Activated CD4-positive, alpha-beta T cell treated with anti-CD3 and anti-CD28 coated beads, Interleukin-2, Interleukin-4, amounts not matched to agents 100 ng/mL and 50 ng/mL, durations not matched to agents 16 hours and 8 hours (primary cell): ENCODE measurements at places on chromosomes 7 and 10.

DNA sequence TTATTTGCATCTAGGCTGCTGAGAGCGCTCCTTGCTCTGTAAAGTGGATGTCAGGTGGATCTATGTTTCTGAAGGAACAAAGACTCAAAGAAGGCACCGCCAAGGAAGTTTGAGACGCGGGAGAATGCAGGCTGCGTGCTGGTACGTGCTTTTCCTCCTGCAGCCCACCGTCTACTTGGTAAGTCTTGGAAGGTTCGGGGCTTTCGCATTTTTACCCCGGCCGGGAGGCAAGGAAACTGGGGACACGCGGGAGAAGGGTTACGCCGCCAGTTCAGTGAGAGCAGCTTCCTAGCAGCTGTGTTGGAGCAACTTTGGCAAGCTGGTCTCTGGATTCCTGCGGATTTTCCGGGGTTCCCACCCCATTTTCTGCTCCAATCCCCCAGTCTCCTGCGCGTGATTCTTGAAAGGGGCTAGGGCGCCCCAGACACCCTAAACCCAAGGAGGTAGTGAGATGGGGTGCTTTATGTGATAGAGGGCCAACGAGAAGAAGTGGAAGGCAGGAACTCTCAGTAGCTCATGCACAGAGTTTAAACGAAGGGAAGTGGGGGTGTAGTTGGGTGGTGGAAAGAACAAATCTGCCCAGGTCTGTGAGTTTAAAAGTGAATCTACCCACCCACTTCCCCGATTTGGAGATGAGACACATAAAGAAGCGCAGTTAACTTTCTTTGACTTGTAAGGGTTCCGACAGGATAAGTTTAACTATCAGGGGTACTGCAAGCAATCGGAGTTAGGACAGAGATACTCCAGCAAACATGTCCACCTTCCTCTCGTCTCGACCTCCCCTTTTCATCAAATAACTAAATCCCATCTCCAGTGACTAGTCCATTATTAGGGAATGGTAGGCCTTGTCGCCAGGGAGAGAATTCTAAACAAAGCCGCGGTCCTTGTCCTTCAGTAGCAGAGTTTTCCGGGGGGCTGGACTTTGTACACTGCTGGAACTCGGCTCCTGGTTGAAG lies 2.5 kb downstream of the NXPH1 start:
- no peak for DNase-seq

- DNase-seq, result peak; percentile 53
Observed at GRCh38 chr7:2894118-2894940, 50.2 kb upstream of the GNA12 start.

GRCh38 chr10:132468216-132468615 lies 69.4 kb upstream of the INPP5A start:
- DNase-seq, result no peak

GRCh38 chr7:57250801-57251200 lies 118.6 kb upstream of the ZNF479 start:
- DNase-seq, result no peak

- no peak for DNase-seq
Observed at GRCh38 chr10:118541718-118542117, 53.7 kb downstream of the PRLHR start.

DNA sequence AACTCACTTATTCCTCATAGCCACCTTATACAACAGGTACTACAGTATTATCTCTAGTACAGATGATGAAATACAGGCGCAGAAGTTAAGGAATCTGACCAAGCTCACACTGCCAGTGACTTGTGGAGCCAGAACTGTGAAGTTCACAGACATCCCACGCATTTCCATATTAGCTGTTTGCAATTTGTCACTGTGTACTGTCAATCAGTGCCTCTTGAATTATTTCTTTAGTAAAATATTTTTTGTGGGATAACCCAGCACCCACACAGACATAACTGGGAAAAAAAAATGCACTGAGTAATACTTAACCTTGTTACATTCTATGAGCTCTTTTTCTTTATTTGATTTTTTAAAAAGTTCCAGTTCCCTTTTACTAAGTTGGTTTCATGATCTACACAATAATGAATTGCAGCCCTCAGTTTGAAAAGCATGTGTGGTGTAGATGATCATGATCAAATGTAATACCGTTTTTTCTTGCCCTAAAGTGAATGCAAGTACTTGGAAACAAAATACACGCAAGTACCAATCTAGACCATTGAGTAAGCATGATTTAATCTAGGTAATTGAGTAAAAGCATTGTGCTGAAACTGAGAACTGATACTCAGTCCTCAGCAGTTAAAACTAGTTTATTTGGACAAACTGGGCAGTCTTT lies 14.1 kb downstream of the CUL1 start:
- DNase-seq, result no peak

- peak; percentile 3 for DNase-seq
Observed at GRCh38 chr7:41134300-41135255, 568.3 kb downstream of the INHBA start.

- DNase-seq, result no peak
Observed at GRCh38 chr10:26448292-26448691, 10.2 kb downstream of the APBB1IP start.

DNA sequence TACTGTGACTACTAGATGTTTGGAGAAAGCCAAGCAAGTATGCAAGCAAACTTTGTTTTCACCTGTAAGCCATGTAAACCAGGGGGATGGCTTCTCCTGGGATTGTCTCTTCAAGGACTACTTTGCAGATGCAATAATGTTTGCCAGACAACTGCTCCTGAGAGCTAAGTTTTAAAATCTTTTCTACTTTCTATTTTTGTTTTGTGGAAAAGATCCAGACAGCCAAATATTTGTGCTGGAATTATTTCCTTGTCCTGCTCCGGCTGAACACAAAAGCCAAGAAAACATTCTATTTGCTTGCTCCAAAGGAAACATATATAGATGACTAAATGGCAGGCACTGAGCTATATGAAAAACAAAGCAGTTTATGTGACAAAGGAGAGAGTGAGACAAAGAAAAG lies 51.6 kb downstream of the TFPI2 start:
- no peak for DNase-seq
